ENCODE measurements at places on chromosomes 11 and 22.

- DNase-seq = no peak
Observed at GRCh38 chr11:94762208-94762607, 5.9 kb upstream of the AMOTL1 start.

- no peak for DNase-seq
Observed at GRCh38 chr22:50567721-50568252, 5.1 kb upstream of the SYCE3 start.

- no peak for DNase-seq
Observed at GRCh38 chr22:46545086-46545792, 7.8 kb upstream of the CELSR1 start.

- DNase-seq = no peak
Observed at GRCh38 chr11:1049431-1049891, 12.9 kb upstream of the MUC6 start.

GRCh38 chr22:33684087-33684486 lies 236.2 kb downstream of the LARGE1 start:
- no peak for DNase-seq

DNA sequence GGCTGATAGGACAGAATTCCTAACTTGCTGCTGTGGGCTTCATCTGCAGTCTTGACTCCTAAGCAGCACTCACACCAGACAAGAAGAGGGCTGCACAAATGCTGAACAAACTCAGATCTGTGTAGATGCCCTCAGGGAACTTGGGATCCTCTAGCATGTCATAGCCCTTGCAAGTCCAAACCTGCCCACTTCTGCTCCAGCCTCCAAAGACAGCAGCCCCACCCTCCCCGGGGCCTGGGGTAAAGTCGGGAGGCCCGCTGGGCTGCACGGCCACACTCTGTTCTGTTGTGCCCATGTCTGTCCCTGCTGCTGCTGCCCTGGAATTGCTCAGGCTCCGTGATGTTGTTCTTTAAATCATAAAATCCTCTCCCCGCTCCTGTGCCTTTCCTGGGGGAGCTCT lies 28.3 kb downstream of the DRD2 start:
- DNase-seq = no peak

GRCh38 chr22:24067587-24068376 lies 56.7 kb downstream of the CABIN1 start:
- no peak for DNase-seq

DNA sequence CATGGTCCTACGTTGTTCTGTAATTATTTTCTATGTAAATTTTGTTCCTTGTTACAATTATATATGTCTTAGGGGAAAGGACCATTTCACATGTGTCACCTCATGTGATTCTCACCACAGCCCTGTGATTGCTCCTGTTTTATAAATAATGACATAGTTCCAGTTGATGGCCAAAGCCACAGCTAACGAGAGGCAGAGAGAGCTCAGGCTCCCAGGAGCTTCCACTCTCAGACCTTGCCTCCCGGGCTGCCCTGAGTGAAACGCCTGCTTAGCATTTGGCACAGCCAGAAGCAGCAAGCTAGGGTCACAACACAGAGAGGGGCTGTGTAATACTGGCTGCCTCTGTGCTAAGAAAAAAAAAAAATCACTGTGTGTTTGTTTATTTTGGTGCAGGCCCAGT lies 5.9 kb downstream of the TMEM121B start:
- DNase-seq = no peak

GRCh38 chr22:48429446-48430020 lies 1398.1 kb downstream of the BRD1 start:
- no peak for DNase-seq

GRCh38 chr22:23803001-23803819 lies 16.4 kb downstream of the SMARCB1 start:
- DNase-seq = no peak

DNA sequence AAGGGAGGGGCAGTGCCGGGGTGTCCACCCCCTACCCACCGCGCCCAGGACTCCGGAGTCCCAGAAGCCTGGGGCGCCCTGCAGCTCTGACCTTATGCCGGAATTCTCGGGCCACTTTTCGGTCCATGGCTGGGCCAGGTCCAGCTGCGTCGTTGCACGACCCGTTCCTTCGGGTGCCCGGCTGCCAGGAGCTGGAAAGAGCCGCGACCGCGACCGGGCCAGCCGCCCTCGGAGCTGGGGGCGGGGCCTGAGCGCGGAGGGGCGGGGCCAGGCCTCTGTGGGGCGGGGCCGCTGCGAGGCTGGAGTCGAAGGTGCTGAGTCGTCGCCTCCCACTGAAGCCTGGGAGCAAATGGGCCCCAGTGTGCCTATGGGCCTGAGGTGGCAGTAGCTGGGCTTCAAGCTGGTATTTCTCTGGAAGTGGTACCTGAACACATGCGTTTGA lies at the start of gene USH1C:
Gene USH1C, minus strand, starts transcription at position 236 of the 442 bp plus-strand sequence. Its CDS starts 109 bp downstream, at position 127.
- DNase-seq = no peak

GRCh38 chr11:5224538-5225479 lies 2.1 kb downstream of the HBB start:
- no peak for DNase-seq

- DNase-seq = no peak
Observed at GRCh38 chr11:122234257-122234656, 118.2 kb upstream of the BLID start.

DNA sequence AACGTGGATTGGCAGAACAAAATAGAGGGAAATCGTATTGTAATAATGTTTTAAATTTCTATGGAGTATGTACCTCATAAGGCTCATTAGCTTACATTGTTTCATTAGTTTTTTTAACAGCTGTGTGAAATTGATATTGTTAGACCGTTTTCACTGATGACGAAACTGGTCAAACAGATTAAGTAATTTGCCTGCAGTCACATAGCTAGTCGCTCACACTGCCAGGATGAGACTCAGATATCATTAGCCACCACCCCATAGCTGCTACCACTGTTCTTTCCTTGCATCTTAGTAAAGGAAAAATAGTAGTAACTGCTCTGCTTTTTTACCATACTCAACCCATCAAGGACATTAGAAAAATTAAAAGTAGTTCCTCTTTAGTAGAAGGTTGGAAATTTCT lies 64.0 kb downstream of the DKK3 start:
- no peak for DNase-seq

DNA sequence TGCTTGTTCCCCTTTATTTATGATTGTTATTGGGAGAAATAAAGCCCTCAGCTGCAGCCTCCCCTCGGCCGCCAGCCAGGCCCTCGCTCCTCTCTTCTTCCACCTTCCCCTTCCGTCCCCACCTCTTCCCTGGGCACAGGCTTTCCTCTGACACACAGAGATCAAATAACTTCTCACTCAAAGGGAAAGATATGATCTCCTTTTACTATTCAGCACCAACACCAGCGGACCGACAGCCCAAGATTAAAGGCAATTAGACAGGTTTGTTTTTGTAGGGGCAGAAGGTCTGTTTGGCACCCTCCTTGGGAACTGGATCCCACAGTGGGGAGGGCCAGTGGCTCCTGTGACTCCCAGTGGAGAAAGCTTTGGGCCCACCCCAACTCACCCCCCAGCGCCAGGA lies 23.0 kb downstream of the NECTIN1 start:
- DNase-seq = no peak

DNA sequence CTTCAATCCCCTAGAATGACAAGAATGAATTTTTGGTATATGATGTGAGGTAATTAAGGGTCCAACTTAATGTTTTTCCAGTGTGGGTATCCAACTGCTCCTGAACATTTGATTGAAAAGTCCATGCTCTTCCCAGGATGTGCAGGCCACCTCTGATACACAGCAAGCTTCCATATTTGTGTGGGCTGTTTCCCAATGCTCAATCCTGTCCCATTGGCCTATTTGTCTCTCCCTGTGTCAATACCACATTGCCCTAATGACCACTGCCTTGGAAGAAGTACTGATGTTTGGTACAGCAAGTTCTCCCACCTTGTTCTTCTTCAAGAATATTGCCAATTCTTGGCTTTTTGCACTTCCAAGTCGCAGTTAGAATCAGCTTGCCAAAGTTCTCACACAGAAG lies 42.9 kb downstream of the KCNQ1OT1 start:
- DNase-seq = no peak

- DNase-seq = no peak
Observed at GRCh38 chr11:124919898-124920297, 848 bp downstream of the HEPN1 start.

DNA sequence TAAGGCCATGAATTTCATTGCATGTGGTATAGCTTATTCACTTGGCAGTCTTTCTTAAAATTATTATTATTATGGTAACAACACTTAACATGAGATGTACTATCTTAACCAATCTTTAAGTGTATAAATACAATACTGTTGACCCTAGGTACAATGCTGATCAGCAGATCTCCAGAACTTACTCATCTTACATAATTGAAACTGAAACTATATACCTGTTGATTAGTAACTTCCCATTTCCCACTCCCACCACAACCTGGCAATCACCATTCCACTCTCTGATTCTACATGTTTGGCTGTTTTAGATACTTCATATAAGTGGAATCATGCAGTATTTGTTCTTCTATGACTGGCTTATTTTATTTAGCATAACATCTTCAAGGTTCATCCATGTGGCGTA lies 150.2 kb upstream of the POU2AF2 start:
- DNase-seq = no peak

GRCh38 chr22:41501209-41501608 lies 32.3 kb downstream of the ACO2 start:
- DNase-seq = no peak

GRCh38 chr22:39253435-39254070 lies 8.8 kb upstream of the PDGFB start:
- DNase-seq = no peak

- no peak for DNase-seq
Observed at GRCh38 chr11:45250035-45250718, 36.0 kb downstream of the SYT13 start.

- DNase-seq = no peak
Observed at GRCh38 chr22:35739931-35740380, 22.3 kb downstream of the APOL5 start.

- DNase-seq = no peak
Observed at GRCh38 chr22:32222991-32223390, 18.1 kb upstream of the RFPL2 start.

- no peak for DNase-seq
Observed at GRCh38 chr22:20738394-20739089, 35.4 kb upstream of the SERPIND1 start.

DNA sequence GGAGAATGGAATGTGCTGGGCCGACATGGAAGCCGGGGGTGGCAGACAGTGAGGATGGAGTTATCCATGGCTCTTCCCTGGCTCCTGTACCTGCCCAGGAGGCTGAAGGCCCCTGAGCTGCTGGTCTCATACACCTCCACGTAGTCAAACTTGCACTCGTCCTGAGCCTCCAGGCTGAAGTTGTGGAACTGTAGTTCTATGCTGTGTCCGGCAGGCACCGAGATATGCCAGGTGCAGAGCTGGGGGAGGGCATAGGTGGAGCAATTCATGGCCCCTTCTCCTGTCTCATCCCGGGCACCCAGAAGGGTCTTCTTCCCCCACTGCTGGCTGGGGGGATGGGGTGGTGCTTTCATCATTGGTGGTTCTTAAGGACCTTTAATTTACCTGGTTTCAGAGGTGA lies 2.8 kb downstream of the MFRP start:
- no peak for DNase-seq

DNA sequence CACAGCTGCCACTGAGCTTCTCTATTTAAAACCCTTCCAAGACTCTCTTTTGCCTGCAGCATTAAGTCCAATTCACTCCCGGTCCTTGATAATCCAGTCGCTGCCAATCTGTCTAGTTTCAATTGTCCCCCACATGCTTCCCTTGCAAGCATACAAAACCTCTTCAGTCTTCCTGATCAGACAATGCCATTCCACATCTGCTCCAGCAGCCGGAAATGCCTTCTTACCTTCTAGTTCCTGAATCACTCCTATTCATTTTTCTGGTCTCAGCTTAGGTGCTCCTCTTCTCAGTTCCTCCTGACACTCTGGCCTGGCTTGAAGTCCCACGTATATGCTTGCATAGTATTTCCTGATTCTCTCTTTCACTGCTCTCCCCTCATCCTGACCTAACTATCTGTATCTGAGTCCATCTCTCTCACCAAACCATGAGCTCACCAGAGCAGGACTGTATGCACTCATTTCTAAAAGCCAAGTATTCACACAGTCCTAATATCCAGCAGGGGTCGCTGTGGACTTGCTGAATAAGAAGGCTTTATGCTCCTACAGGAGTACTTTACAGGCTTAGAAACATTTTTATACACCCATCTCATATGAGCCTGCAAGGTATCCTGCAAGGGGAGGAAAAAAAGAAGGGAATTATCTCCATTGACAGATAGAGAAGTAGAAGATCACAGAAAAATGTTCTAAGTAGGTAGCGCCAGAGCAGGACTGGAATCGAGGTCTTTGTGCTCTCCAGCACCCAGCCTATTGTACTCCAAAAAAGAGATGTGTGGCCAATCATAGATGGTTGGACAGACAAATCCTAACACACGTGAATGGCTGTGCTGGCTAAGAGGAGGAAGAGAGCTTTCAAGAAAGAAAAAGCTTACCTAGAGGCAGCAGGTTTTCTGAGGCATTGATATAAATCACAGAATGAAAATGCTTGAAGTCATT lies 19.2 kb downstream of the XRRA1 start:
- DNase-seq = peak; percentile 13

GRCh38 chr11:57938351-57938750 lies 85.3 kb upstream of the OR9Q1 start:
- no peak for DNase-seq
